ENCODE measurements at places on chromosomes 2 and 18. TPM values are rescaled to one million over a fixed set of nuclear protein-coding genes. Genes with fewer than 3 reads are reported as not detected.
A peak's percentile ranks its signal among the peaks of the same experiment; 100 is the strongest.

INO80C gene
- total RNA-seq, result 18.7 TPM

DNA sequence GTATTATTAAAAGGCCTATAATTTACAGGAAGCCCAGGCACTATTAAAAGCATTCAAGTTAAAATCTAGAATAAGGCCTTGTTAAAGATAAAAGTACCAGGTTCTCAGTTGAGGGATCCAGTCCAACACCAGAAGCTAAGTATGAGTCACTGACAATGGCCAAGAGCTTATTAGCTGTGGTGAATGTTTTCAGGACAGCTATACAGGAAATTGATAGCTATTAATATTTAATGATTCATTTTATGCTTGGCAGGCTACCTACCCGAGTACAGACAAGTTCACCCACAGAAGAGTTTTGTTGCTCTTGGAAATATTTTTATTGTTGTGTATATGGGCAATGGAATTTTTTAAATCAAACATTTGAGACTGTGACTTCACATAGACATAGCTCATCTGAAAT, 729.6 kb upstream of the ZNF804A start:
- DNase-seq, result no peak

DNA sequence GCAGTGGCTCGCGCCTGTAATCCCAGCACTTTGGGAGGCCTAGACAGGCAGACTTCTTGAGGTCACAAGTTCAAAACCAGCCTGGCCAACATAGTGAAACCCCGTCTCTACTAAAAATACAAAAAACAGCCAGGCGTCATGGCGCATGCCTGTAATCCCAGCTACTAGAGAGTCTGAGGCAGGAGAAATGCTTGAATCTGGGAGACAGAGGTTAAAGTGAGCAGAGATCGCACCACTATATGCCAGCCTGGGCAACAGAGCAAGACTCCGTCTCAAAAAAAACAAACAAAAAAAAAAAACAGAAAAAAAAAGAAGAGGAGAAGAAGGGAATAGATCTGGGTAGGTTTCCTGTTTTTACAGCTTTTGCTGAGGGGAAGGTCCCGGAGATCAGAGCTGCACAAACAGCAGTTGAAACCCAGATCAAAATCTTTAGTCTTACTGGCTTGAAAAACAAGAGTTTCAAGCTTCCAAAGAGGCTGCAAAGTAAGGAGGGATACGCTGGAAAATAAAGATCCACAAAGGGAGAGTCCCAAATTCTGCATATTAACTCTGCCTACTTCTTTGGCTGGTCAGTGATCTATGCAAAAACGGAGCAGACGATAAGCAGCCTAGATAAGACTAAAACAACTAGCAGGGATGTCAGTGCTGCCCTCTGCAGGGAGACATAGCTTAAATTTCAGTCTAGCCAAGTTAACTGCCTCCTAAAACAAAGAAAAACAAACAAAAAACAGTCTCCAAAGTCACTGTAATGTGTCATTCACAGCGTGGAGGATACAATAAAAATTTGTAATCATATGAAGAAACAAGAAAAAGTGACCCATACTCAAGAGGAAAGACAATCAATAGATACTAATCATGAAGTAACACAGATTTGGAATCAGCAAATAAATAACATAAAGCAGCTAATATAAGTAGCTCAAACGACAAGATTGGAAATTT, 74.1 kb downstream of the TLK1 start:
- DNase-seq, result peak; percentile 57

DNA sequence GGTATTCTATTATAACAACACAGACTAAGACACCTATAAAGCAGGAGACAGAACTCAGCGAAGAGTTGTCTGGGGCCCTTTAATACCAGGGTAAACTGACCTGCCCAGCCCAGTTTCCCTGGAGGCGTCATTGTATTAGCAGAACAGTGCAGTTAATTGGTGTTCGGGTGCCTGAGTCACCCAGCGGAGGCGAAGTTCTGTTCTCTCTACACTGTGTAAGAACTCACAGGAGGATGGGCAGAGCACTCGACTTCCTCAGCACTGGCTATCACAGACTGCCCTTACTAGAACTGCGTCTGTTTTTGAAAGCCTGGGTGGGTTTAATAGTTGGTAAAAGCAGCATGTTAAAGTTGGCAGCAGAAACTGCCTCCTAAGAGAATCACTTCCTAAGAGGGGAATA, 106.5 kb upstream of the ATP8B1 start:
- no peak for DNase-seq

DNA sequence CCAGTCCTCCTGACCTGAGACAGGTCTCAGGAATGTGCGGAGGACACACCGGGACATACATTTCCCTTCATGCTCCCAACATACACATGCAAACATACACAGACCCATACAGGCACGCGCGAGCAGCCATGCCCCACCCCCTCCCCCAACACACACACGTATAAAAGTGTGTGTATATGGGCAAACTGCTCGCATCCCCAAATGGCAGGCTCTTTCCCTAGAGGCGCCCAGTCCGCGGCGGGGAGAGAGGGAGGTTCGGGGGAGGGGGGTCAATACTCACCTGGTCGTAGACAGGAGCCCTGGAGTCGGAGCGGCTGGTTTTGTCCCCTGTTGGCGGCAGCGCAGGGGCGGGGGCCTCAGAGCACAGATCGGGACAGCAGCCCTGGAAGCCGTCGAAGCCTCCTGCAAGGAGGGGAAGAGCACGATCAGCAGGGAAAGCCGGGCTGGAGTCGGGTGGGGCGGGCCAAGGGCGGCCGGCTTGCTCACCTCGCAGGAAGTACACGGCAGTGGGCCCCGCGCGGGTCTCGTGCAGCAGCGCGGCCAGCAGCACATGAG, 682 bp downstream of the DUSP2 start:
- DNase-seq, result peak; percentile 52

DNA sequence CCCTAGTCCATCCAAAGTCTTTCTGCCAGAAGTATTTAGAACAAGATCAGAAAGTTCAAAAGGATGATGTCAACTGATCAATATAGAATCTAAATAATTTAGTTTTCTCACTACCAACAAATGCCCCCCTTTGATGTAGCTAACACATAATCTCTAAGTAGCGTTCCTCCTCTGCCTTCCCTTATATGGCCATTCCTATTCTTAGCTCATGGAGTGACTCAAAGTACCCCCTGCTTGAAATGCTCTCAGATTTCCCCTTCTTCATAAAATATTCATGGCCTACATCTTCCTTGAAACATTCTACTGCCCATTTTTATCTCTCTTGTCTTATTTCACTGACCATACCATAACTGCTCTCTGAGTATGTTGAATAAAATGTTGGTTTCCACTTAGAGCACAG, 151.5 kb downstream of the UPP2 start:
- DNase-seq, result no peak

GRCh38 chr2:241770936-241771285, 5.7 kb upstream of the GAL3ST2 start:
- no peak for DNase-seq
